Stimulated activated CD4-positive, alpha-beta T cell treated with anti-CD3 and anti-CD28 coated beads, TNF-alpha, amount 100 ng/mL, for 4 hours (primary cell): ENCODE measurements at places on chromosomes 3 and 15.
A peak's percentile ranks its signal among the peaks of the same experiment; 100 is the strongest.

DNA sequence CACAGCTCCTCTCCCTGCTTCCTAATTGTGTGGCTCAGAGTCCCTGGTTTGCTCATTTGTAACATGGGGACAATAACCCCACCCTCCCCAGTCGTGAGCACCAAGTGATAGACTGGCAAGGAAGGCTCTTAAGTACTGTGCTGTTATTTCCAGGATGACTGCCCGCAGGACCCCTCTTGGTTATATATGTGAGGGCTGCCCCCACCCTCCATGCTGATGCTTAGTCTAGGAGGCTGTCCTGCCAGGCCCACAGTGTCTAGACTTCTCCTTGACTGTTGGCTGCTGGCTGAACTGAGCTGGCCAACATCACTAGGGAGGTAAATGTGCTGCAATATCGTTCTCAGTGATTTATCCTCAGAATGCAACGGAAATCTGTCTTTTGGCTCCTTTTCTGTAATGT lies 45.1 kb downstream of the RAB11A start:
- no peak for DNase-seq

DNA sequence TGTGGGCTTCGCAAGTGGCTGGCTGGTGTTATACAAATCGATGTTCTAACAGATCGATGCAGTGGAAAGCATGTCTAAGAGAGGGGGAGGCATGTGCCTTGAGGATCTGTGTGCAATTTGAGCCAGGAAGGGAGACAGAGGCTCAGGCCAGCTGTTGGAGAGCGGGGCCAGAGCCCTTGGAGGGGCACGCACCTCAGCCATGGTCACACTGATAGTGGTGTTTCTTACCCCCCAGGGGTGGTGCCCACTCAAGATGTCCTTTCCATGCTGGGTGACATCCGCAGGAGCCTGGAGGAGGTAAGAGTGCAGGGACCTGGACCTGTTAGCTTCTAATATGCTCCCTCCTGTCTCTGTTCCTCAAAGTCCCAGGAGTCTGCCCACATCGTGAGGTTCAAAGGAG lies 3.8 kb upstream of the ABTB1 start:
- no peak for DNase-seq

DNA sequence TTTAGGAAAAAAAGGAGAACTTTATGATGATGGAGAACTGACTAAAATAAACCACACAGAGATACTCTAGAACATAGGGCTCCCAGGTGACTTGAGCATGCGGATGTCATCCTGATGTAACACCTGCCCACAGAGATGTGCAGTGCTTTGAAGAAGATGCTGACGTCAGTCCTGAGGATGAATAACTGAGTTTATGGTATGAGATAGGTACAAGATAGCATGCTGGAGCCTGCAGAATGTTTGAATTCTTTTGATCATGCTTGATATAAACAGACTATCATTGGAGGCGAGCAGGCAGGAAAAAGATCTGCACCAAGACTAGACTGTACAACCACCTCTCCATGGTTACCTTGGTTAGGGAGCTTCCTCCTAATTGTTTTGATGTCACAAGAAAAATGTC lies 12.4 kb downstream of the CCR4 start:
- DNase-seq, result peak; percentile 27

DNA sequence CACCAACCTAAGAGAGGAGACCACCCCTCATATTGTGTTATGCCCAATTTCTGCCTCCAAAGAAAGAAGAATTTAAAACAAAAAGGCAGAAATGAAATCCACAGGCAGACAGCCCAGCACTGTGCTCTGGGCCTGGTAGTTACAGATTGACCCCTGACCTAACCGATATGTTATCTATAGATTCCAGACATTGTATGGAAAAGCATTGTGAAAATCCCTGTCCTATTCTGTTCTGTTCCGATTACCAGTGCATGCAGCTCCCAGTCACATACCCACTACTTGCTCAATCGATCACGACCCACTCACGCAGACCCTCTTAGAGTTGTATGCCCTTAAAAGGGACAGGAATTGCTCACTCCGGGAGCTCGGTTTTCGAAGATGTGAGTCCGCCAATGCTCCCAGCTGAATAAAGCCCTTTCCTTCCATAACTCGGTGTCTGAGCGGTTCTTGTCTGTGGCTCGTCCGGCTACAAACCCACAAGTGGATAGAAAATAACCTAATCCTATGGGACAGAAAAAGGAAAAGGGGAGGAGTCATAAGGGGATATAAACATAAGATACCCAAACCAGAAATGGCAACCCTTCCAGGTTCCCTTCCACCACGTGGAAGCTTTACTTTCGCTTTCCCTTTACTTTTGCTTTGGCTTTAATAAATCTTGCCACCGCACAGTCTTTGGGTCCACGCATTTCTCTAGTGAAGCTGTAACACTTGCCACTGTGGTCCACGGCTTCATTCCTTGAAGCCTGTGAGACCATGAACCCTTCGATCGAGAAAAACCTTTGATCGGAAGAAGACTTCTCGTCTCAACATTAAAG lies 1.7 kb upstream of the CFAP91 start:
- no peak for DNase-seq

GRCh38 chr15:22872936-22873701 lies 34.7 kb downstream of the NIPA2 start:
- no peak for DNase-seq

GRCh38 chr3:48276911-48277641 lies 36.2 kb downstream of the ZNF589 start:
- no peak for DNase-seq
